ENCODE measurements at places on chromosomes 6 and 20.

DNA sequence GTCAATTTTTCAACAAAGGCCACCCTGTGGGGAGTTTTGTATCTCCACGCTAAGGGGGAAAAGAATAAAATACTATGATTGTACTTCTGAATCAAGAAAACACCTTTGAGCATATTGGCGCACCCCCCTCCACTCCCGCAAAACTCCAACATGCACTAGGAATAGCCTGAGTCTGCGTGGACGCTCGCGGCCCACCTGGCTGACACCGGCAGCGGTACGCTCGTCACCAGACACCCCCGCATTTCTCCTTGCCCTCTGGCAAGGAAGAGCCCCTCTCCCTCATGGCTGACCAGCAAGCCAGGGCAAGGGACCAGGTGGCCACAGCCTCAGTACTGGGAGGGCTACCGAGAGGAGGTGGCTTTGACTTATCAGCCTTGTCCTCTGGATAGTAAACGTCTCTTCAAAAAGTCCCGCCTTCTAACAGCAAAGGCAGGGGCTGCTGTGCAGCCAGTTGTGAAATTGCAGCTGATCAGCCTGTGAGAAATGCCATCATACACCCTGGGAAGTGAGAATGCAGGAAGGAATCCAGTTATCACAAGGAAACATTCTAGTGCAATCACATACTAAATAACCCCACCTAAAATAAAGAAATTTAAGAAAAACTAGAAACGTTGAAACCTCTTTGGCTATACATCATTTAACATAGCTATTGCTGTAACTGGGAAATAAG lies 84.2 kb downstream of the HUS1B start:
- DNase-seq, result no peak

DNA sequence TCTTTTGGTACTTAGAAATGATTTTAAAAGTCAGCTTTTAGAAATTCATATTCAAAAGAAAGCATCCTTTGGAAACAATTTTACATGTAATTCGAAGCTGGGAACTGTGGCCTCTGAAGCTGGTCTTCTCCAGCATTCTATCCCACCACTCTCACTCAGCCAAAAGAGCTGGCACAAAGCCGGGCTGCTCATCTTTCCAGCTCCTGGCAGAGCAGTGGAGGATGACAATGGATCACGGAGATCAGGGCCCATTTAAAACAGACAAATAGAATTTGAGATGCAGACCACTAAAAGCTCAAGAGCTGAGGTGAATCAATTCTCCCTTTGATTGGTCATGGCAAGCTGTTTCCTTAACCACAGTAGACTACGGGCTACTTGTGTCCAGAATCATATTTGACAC lies 60.6 kb downstream of the OTOR start:
- no peak for DNase-seq

DNA sequence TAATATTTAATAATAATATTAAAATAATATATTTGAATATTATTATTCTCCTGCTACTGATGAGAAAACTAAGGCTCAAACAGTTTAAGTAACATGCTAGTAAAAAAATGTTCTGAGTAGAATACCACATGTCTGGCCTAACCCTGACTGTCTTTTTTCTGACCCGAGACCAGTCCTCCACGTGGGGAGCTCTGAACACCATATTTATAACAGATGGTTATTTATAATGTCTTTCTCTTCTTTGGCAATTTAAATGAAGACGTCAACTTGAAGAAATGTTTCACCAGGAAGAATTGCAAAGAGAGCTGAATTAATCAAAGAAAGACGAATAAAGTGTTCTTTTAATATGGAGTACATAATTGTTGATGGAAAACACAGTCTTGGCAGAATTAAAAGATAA lies 82.0 kb downstream of the SLC22A3 start:
- no peak for DNase-seq

- no peak for DNase-seq
Observed at GRCh38 chr20:57476084-57476526, 48.8 kb downstream of the CTCFL start.

- DNase-seq, result no peak
Observed at GRCh38 chr6:142881761-142882160, 63.2 kb downstream of the HIVEP2 start.

- DNase-seq, result no peak
Observed at GRCh38 chr20:32404017-32404416, 45.9 kb downstream of the ASXL1 start.

DNA sequence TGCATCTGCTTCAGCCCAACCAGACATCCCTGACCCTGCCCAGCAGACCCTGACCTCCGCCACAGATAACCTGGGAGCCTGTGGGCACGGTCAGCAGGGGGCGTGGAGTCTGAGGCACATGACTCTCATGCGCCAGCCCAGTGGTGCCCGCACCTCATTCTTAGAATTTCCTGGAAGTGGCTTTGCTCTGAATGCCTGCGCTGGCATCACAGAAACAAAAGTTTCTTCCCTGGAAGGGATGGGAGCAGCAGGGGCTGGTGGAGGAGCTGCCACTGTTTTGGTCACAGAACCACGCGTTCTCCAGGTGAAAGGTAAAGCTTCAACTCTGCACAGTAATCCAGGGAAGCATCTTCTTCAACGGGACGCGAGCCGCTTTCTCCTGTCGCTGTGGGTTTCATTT lies 67.9 kb upstream of the DUSP22 start:
- no peak for DNase-seq

GRCh38 chr6:53258076-53258773 lies 90.5 kb downstream of the ELOVL5 start:
- no peak for DNase-seq

DNA sequence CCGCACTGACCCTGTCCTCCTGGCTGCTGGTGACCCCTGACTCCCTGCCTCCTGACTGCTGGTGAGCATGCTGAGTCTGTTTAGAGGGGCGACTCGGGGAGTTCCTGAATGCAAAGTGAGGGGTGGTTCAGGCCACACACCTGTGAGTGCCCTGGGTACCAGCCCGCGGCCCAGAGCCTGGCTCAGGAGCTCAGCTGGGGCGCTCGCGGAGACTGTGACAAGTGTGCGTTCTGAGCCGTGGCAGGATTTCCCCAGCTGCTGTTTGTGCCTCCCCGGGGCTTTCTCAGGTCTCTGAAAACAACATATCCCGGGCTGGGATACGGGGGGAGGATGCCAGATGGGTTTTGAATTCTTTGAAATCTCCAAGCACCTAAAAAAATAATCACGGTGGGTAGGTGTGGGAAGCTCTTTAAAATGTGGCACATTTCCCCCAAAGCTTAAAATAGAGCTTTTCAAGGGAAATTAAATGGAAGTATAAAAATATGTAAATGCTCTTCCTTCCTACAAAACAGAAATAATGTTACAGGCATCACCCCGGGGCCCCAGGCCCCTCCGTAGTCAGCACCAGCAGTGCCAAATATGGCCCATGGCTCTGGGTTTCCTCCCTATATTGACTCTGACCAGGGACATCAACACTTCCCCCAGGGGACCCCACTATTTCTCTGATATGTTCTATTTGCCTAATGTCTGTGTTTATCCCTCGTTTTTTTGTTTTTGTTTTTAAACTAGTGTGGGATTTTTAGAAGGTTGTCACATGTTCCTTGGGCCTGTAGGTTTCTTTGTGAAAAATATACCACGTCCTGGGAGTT lies 49.9 kb upstream of the TAGAP start:
- no peak for DNase-seq

DNA sequence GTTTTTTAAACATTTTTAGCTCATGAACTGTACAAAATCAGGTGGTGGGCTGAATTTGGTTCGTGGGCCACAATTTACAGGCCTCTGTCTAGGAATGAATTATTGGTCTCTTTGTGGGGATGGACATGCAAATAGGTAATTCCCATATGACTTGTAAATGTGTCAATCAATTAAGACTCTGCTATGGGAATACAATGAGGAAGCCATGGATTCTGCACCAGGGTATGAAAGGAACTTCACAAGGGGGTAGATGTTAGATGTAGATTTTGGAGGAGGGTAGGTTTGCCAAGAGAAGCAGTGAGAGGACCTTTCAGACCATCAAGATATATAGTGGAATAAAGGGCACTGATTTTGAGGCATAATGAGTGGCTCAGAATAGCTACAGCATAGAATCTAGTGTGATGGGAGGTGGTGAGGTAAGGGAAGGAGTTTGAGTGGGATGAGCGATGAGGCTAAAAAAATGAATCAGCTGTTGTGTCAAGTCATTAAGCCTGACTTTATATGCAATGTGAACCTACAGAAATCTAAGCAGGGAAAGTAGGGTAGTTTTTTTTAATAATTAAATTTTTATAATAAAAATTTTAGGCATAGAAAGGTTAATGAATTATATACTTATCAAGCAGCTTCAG lies 32.6 kb upstream of the RNF182 start:
- no peak for DNase-seq

GRCh38 chr6:39507331-39507998 lies 185.0 kb upstream of the KCNK16 start:
- DNase-seq, result no peak

DNA sequence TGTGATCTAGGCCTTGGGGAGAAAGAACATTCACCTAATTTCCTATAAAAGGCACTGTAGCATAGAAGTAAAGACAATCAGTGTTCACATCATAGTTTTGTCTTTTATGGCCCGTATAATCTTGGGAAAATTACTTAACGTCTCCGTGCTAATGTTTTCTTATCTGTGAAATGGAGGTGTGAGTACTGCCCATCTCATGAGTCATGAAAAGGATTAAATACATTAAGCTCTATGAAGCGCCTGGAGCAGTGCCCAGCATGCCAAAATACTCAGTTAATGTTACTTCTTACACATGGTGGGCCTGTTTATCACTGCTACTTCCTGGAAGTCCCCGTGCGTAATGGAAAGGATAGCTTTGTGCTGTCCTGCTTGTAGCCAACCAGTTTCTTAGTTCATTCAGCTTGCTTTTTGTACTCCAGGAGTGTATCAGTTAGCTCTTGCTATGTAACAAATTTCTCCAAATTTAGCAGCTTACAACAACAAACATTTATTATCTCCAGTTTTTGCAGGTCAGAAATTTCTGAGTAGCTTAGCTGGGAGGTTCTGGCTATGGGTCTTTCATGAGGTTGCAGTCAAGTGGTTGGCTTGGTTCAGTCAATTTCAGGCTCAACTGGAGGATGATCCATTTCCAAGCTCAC lies 103.6 kb upstream of the BMP2 start:
- no peak for DNase-seq

- DNase-seq, result peak; percentile 85
Observed at GRCh38 chr6:116370760-116371119, at the start of gene DSE. DSE (plus strand) TSS chr6:116370947; CDS start chr6:116399251, 28,304 bp downstream.

- no peak for DNase-seq
Observed at GRCh38 chr6:152391179-152391880, 245.8 kb downstream of the SYNE1 start.

DNA sequence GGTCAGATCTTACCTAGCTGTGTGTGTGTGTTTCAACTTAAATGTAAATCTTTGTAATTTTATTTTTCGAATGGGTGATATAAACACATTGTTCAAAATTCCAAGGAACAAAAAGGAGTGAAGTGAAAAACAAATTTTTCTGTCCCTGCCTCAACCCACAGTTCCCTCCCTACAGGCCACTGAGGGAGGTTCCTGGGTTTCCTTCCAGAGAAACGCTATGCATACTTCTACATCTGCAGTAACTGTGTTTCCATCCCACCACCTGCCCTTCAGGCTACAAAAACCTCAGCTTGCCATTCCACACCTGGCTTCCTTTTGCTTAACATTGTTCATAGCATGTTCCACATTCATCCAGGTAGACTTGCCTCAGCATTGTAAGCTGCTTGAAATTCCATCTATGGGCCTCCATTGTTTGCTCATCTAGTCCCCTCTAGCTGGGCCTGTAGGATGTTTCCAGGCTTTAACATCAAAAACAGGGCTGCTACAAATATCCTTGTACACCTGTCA lies 12.0 kb downstream of the ANGPT4 start:
- DNase-seq, result no peak

DNA sequence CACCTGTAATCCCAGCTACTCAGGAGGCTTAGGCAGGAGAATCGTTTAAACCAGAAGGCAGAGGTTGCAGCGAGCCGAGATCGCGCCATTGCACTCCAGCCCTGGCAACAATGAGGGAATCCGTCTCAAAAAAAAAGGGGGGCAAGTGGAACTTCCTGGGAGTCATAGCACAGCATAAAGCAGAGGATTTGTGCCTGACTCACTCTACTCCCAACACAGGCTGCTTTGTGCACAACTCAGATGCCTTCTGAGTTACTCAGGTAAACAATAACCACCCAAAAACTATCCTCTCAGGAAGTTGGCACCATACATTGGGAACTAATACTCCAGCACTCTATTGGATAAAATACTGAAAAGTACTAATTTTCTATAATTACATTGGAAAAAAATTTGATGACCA lies 2.5 kb upstream of the TMEM244 start:
- no peak for DNase-seq
